ENCODE measurements at places on chromosomes 3 and 15.

GRCh38 chr3:81891055-81891895 is 129.8 kb upstream of the GBE1 start:
- no peak for DNase-seq

DNA sequence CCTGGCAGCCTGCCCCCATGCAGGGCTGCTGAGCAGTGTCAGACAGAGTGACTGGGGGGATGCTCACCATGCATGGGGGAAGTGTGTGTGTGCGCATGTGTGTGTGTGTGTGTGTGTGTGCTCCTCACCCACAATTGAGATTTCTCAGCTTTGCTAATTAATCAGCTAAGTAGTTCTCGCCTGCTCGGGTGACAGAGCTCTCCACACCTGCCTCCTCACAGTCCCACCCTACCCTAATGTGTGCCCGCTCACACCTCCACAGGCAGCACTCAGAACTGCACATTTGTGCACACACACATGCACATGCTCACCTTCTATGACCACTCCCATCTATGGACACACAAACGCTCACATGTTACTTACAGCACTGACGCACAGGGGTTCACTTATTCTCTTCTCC is 37.3 kb downstream of the CACNA2D2 start:
- no peak for DNase-seq

GRCh38 chr3:71130471-71131374 is 452.8 kb downstream of the FOXP1 start:
- peak; percentile 86 for DNase-seq

GRCh38 chr3:112470788-112471187 is 28.5 kb downstream of the BTLA start:
- DNase-seq, result peak; percentile 17

DNA sequence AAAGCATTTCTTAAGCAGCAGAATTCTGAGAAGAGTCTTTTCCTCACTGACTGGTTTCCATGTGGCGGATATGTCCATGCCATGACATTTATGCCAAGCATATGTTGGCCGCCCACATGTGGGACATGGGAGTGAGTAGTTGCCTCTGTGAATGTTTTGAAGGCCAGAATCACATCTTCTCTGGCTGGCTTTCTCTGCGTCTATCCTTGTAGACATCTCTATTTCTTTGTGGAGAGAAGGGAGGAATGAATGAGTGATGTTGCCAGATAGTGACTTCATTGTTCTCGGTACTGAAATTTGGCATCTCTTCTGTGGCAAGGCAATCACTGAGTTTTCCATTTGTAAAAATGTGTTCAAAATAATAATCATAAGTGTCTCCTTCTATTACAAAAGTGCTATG is 316.0 kb downstream of the CLSTN2 start:
- DNase-seq, result no peak

GRCh38 chr15:44698641-44699040 is 12.5 kb downstream of the PATL2 start:
- DNase-seq, result no peak

- no peak for DNase-seq
Observed at GRCh38 chr15:48477795-48478360, 146.6 kb downstream of the DUT start.

- DNase-seq, result no peak
Observed at GRCh38 chr15:51240066-51240465, 98.3 kb downstream of the CYP19A1 start.

GRCh38 chr15:36805278-36805677 is 225.9 kb downstream of the CDIN1 start:
- no peak for DNase-seq

DNA sequence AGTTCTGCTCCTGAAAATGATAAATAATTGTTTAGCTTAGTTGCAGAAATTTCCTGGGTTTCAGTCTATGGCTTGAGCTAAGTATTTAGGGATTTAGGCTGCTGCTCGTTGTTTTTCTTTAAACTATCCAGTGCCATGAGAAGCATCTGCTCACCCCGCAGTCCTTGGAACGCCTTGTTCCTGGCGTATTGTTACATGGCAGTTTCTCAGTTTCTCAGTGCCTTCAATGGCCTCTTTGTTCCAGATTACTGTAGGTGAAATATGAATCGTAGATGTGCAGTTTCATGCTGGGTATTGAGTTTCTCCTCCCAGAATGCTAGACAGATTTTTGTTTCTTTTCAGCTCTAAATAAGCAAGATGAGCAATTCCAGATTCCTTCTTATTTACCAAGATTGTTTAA is 269.5 kb upstream of the GBE1 start:
- no peak for DNase-seq

- DNase-seq, result peak; percentile 1
Observed at GRCh38 chr3:110969229-110970211, 102.1 kb upstream of the NECTIN3 start.

GRCh38 chr15:90586948-90587347 is 57.2 kb downstream of the CRTC3 start:
- no peak for DNase-seq

GRCh38 chr3:105649480-105649879 is 219.3 kb downstream of the CBLB start:
- no peak for DNase-seq

DNA sequence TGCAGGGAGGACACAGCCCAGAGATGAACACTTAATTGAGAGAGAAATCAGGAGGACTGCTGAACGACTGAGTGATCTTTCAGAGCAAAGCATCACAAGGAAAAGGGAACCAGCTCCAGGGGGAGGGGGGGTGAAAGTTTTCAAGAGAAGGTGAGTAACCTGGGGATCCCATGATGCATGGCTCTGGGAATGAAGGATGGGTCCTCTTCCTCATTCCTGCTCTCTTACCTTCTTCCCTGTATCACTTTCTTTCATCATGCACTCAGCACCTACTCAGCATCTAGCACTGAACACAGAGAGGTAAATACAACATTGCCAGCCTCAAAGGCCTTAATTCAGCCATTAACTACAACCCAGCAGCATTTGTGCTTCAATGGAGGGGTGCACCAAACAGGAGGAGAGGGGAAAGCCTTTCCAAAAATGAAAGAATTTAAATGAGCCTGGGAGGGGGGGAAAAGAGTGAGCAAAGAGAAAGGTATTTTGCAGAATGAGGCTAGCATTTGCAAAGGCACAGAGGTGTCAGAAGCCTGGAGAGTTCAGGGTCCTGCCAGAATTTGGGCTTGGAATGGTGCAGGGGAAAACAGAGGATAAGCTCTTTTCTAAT is 427.4 kb downstream of the FOXP1 start:
- no peak for DNase-seq

DNA sequence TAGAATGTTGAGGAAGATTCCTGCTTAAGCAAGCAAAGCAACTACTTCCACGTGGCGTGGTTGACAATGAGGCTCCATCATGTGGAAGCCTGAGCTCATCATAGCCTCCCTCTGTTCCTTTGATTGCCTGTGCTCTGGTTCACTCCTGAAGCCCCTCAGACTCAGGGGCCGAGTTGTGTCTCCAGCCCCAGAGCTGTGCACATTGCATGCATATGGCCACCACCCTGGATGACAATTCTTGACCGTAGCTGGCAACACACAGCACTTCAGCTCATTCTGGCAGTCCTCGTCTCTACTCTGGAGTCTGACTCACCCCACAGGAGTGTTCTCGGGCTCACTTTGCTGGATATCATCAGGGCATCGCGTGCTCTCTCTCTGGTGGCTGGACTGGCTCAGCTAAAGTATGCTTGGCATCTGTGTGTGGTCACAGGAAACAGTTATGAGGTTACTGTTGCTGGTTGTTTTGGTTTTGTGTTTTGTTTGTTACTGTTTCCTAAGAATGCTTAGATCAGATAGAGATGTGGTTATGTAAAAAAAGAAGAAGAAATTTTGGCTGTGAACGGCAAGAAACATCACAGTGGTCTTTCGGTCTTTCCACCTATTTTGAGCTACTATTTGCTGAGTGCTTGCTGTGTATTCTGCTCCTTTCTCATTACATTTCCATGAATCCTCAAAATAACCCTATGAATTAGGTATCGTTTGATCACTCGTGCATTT is 41.6 kb upstream of the MRPS22 start:
- peak; percentile 100 for DNase-seq

DNA sequence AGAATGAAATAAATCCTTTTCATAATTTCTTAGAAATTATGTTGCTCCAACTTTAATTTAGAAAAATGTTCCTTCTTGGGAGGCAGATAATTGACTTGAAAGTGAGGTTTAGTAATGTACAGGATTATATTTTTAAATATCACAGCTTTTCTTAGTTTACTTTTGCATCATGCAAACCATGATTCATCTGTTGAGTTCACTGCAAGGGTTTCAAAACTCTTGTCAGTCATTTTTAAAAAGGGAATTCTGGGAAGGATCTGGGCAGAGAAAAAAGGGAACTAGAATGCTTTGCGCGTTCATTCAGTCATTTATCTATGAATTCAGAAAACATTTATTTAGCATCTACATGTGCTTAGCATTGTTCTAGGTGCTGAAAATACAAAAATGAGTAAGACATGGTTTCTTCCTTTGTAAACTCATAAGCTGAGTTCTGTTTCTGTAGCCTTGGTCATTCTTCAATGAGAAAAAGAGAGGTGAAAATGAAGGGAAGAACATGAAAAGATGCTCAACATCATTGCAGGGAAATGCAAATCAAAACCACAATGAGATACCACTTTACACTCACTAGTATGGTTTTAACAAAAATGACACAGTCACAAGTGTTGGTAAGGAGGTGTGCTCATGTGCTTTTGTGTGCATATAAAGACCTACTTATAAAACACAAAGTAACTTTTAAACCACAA is 209.1 kb downstream of the NR1D2 start:
- DNase-seq, result peak; percentile 13

DNA sequence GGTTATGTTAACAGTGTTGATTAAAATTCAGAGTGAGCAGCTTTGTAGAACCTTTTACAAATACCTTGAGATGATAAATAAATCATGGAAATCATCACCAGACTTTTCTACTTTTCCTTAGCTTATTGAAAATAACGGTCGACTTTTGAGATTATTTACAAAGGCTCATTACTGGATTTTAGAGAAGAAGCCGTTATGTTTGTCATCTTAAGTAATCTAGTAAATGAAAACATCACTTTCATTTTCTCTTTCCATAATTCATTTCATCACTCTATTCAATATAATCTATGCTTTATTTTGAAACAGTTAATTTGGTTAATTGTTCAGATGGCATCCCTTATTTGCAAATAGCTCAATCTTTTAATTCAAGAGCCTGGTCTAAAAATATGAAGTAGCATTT is 3.6 kb downstream of the PLCL2 start:
- no peak for DNase-seq

GRCh38 chr15:51131596-51132290 is 37.0 kb upstream of the TNFAIP8L3 start:
- peak; percentile 35 for DNase-seq

DNA sequence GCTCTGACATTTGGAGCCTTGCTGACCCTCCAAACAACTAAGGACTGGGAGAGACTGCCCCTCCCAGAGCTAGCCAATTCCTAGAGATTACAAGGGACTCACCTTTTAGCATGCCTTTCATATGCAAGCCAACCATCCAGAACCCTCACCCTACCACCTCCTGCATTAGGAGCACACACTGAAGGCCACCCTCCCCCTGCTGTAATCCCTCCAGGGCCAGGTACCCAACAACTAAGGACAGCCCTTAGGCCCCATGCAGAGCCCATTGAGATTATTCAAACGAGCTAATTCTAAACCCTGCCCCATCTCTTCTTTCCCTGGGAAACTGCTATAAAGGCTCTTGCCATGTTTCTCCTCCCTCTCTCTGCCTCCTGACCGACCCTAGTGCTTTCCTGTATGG is 352.6 kb downstream of the ERC2 start:
- no peak for DNase-seq

DNA sequence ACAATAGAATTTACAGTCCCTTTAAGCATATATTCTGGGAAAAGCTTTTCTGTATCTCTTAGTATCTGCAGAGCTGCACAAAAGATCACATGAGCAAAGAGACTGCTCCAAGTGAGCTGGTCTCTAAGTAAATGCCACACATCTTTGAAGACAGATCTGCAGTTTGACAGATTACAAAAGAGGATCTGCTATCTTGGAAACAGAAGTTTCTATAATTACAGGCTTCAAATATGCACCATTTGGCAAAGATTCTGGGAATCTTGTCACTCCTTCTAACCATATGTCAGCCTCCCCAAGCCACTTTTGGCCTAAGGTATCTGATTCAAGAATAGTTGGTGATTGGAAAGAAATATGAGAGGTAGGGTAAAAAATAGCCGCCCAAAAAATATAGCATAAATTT is 9.6 kb upstream of the CFAP44 start:
- DNase-seq, result no peak

DNA sequence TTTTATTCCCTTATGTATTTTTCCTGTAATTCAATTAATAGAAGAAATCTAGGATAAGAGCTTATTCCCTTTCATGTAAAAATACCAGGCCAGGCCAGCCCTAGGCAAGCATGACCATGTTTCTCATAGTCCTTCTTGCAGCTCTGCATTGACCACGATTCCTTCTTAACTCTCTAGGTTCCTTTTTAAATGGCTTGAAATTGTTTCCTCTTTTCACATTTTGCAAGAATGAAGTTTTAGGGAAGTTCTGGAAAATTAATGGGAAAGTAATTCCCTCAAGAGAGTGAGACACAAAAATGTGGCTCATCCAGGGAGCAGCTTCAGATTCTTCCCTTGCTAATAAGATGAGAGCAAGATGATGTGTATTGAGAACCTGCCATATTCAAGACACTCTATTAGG is 116.5 kb upstream of the FGF7 start:
- no peak for DNase-seq

GRCh38 chr3:128336337-128337156 is 130.1 kb downstream of the DNAJB8 start:
- no peak for DNase-seq

DNA sequence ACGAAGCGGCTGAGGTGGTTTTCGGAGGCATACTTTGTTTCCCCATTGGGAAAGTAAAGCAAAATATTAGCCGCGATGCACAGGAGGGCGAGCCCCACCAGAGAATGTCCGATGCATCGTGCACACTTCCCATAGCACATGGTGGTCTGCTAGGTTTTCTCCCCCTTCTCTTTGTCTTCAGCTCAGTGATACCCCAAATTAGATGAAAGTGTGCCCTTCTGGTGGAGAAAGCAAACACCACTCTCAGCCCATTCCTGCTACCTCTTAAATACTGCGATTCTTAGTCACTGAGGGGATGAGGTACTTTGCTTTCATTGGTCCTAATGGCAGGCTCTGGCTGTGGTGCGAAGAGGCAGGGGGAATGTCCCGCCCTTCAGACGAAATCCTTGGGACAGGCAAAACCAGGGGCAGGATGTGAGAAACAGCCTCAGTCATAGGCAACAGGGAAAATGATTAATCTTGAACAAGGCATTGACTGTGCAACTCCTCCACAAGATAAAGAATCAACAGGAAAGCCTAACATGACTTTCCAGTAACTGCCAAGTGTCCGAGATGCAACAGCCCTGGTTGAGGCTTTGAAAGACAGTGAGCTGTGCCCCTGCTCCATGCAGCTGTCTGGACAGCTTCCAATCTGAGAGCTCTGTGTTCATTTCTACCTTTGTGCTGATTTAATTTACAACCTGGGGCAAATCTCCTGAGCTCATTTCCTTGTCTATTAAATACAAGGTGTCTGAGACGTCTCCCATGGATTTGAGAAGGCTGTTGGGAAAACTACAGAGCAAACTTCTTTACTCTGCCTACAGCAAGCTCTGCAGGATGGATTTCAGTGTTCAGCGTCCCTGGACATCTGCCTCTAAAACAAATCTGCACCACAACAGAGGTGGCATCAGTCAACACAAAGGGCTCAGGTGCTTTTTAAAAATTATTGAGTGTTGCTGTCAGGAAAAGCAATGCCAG is at the start of gene TM4SF1:
Gene TM4SF1 (minus strand): TSS at position 242 of the 957 bp plus-strand sequence. CDS start 102 bp downstream, at position 140.
- DNase-seq, result peak; percentile 92
